ENCODE measurements at places on chromosomes 2 and 18.

DNA sequence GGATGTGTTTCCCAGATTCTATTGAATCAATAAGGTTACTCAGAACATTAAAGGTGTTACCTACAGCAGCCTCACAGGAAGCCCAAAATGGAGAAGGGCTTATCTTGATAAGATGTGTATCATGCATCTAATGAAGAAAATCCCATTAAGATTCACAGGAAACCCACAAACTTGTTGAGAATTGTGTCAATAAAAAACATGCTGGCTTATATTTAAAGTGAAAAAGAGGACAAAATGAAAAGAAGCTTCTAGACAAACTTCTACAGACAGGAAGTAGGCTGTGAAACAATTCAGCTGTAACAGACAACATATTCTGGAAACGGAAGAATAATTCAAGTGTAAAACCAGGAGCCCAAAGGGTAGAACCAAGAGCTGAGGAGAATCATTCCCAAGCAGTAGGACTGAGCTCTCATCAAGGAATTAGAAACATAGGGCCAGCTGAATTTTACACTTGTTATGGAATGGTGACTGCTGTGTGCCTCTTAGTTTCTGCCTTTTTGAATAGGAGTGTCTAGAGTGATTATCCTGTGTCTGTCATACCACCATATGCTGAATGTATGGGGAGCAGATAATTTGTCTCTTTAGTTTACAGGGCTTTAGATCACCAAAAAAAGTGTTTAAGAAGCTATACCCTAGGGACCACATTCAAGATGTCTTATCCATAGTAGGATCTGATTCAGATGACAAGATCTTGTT, 9.6 kb downstream of the IMMT start:
- no peak for DNase-seq

- no peak for DNase-seq
These were observed 8.5 kb downstream of the SEC11C start for GRCh38 chr18:59148192-59148591.

DNA sequence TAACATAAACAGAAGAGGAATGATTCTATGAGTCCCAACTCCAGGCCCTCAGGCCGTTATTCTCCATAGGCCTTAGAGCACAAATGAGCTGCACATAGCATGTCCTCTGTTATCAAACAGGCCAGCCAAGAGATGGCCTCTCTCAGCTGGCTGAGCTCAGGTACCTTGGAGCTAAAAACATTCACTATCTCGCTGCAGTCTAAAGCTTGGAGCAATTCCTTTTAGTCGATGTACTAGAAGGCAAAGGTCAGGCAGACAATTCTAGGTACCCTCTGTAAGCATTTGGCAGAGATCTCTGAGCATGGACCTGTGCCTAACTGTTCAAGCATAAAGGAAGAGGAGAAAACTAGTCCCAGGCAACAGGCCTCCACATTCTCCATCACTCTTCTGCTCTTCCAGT, 38.0 kb upstream of the ATL2 start:
- DNase-seq: no peak

- no peak for DNase-seq
These were observed 37.7 kb upstream of the SYT4 start for GRCh38 chr18:43314941-43315340.

DNA sequence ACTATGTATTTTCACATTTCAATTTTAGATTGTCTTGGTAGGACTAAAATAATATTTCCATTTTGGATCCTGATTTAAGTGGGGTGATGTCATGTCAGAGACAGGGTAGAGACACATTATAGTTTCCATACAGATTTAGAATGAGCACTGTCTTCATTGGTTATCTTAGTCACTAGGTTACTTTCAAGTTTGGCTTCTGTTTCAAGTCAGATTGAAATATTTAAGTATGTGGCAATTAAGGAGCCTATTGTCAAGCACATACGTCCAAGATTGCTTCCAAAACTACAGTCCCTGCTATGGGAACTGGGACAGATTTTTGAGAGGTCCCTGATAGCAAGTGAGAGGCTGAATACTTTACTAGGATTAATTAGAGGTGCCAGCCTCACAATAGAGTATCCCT, 89.2 kb upstream of the FAM117B start:
- DNase-seq: no peak

- no peak for DNase-seq
These were observed 83.5 kb downstream of the INO80D start for GRCh38 chr2:206002440-206002839.

DNA sequence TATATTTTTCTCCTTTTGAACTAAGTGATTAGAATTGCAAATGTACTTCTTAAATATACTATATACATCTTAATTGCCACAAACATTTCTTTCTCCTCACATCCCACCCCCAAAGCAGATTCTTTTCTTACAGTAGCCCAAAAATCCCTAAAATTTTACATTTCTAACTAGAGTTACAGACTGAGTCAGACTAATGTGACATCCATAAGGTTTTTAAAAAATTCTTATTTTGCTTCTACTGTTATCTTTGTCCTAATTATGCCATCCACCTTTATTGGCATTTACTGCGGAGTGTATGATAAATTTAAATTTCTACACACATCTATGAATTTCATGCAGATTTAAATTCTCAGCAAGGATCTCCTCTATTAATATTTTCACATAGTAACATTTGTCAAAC, 15.8 kb downstream of the PELI1 start:
- no peak for DNase-seq

- no peak for DNase-seq
These were observed 121.3 kb upstream of the NRXN1 start for GRCh38 chr2:51153236-51153635.

GRCh38 chr18:46660957-46661749, 4.1 kb upstream of the LOXHD1 start:
- DNase-seq: no peak

GRCh38 chr2:10282611-10283105, 20.0 kb upstream of the HPCAL1 start:
- no peak for DNase-seq

DNA sequence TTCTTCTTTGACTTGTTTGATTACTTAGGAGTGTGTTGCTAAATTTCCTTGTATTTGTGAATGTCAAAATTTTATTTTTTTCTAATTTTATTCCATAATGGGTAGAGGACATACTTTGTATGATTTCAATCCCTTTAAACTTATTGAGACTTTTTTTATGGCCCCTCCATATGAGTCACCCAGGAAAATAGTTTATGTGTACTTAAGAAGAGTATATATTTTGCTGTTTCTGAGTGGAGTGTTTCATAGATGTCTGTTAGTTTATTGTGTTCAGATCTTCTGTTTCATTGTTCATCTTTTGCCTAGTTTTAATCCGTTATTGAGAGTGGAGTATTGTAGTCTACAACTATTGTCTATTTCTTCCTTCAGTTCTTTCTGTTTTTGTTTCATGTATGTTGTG, 81.9 kb downstream of the EPB41L5 start:
- DNase-seq: no peak

GRCh38 chr2:85987266-85988174, 98.7 kb upstream of the ST3GAL5 start:
- DNase-seq: no peak

- DNase-seq: no peak
These were observed 14.6 kb downstream of the STRADB start for GRCh38 chr2:201466050-201466675.

GRCh38 chr2:16840496-16841172, 175.0 kb upstream of the CYRIA start:
- DNase-seq: no peak

GRCh38 chr2:156448766-156449165, 12.6 kb downstream of the GPD2 start:
- no peak for DNase-seq

DNA sequence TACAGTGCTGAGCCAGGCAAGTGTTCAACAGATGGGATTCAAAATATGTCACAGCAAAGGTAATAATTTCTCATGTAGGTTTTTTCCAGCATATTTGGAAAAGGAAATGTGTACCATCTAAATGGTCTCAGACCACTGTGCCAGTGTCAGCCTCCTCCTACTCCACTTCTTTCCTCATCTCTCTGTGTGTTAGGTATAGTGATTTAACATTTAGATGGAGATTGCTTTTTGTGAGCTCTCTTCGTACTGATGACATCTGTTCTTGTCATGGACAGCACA, 80.9 kb upstream of the TSPYL6 start:
- DNase-seq: no peak

DNA sequence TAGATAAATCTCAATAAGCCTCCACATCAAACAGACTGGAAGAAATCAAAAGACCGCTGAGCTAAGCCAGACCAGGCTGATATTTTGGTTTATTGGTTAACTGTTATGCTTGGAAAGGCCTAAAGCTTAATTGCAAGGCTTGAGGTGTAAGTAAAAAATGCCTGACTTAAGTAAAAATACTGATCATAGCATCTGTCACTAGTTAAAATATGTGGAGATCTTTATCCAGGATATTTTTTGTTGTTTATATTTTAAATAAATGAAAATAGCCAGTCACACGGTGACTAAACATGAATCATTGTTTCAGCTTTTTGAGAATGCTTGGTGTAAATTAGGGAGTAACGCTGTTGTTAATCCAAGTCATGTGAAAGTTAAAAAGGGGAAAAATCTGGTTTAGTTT, 127.9 kb downstream of the THADA start:
- no peak for DNase-seq

GRCh38 chr2:20551260-20551944, 99.5 kb downstream of the HS1BP3 start:
- no peak for DNase-seq

DNA sequence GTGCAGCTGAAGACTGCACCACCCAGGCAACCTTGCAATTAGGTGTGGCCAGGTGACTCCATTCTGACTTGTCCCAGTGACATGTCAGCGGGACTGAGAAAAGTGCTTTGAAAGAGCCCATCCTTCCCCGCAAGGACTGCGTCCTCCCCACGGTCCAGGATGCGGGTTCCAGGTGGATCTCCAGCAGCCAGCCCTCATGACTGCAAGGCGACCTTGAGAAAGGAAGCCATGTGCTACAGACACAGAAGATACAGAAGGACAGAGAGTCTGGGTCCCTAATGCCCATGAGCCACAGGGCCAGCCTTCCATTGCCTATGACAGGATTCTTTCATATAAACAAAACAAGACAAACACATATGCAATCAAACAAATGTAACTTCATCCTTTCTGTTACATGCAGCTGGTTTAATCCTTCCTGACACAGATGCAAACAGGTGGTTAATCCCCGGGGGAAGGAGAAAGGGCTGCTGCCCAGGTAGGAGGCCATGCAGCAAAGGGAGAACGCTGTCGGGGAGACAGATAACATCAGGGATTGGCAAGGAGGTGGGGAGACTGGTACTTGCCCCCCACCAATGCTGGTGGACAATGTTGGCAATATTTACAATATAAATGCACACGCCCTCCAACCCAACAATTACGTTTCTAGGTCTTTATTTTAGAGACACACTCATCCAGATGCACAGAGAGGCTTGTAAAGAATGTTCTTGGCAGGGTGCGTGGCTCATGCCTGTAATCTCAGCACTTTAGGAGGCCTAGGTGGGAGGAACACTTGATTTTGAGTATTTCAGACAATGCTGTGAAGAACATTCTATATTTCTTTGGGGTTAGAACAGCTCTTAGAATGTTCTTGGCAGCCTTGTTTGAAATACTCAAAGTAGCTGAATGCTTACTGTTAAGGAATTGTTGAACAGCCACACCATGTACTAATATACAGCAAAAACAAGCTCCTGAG, 64.8 kb downstream of the NCAPH start:
- DNase-seq: no peak

DNA sequence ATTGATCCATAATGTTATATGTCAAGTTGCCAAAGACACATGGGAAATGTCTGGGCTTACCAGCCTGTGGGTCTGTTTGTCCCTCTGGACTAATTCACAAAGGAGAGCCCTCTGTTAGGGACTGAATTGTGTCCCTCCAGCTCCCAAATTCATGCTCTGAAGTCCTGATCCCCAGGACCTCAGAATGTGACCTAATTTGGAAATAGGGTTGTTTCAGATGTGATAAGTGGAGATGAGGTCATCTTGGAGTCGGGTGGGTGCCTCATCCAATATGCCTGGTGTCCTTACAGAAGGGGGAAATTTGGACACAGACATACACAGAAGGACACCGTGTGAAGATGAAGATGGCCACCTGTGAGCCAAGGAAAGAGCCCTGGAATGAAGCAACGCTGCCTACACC, 41.4 kb upstream of the ROCK2 start:
- no peak for DNase-seq

- no peak for DNase-seq
These were observed 5.8 kb upstream of the TMEM37 start for GRCh38 chr2:119425620-119426395.

DNA sequence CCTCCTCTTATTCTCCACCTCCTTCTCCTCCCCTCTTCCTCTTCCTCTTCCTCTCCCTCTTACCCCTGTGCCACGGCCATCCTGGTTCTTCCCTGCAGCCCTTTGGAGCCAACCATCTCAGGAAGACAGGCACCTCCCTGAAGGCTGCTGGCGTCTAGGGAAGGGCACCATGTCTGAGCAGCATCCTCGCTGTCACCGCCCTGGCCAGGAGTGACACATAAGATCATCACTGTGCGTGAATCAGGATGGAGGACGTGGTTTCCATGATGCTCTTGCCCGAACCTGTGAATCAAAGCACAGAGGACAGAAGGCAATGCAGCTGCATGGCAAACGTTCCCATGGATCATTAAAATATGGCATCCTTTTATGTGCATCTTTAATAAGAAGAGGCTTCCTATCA, 236.0 kb downstream of the SH3BP4 start:
- DNase-seq: no peak

- no peak for DNase-seq
These were observed 50.1 kb upstream of the CRACDL start for GRCh38 chr2:98985905-98986666.

- peak; percentile 69 for DNase-seq
These were observed 24.2 kb downstream of the TET3 start for GRCh38 chr2:74008761-74009395.

- no peak for DNase-seq
These were observed 142.9 kb downstream of the PKP4 start for GRCh38 chr2:158599609-158600008.

DNA sequence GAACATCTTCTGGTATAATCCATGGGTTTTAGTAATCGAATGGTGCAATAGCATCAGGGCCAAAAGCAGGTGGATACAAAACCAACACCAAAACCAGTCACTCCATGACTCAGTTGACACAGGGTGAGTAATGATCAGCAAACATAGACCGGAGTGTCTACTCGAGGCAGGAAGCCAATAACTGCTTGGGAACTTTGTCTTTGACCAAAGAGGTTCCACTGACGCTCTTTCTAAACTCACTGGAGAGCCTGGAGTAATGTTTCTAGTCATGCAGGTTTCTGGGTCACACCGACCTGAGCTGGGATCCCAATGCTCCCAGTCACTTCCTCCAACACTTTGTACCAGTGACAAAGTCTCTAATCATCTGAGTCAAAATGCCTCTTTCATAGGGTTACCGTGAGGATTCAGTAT, 30.9 kb downstream of the MREG start:
- no peak for DNase-seq

- DNase-seq: no peak
These were observed 96.1 kb downstream of the CABYR start for GRCh38 chr18:24234850-24235418.

- DNase-seq: no peak
These were observed 24.9 kb upstream of the RAB10 start for GRCh38 chr2:26008851-26009566.

DNA sequence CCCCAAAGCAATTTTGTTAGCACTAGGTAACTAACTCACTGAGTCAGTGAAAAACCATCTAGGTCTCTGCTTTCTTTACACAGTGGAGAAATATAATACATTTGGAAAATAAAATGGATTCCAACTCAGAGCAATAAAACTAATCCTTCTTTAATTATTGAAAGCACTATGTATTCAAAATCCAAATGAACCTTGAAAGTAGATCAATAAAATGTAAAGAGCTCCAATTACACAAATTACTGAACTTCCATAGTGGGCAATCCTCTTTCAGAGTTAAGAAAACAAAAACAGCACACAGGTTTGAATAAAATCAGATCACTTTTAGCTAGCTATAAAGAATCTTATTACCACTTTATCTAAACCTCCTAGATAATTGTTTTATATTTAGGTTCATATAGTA, 208.1 kb downstream of the NR4A2 start:
- DNase-seq: no peak

Measured in SK-N-MC (cell line).